ENCODE measurements at places on chromosomes 7 and 10.

GRCh38 chr7:132073920-132074589, 502.2 kb downstream of the PLXNA4 start:
- no peak for DNase-seq

DNA sequence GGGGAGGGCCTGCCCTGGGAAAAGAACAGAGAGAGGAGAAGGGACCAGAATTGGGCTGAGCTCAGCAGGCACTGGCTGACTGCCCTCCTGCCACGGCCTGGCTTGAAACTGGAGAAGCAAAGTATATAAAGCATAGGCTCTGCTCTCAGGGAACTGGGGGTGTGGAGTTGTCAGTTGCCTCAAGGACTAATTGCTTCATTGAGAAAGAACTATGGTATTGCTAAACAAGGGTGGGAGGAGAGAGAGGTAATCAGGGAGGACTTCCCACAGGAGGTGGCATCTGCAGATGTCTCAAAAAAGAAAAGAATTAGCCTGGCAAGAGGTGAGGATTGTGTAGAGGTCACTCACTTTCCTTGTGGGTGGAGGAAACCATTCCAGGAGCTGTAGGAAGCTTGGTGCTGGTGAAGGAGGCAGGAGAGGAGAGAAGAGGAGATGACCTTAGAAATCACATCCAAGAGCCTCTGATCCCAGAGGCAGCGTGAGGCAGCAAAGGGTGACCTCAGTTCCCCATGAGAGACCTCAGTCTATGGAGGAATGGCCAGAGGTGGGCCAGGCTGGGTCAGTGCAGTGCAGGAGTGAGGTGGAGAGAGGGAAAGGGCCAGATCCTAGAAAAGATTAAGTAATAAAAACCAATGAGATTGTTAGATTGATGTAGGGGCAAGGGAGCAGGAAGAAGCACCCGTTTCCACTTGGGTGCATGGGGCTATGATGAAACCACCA, 2.4 kb downstream of the PILRB start:
- no peak for DNase-seq

DNA sequence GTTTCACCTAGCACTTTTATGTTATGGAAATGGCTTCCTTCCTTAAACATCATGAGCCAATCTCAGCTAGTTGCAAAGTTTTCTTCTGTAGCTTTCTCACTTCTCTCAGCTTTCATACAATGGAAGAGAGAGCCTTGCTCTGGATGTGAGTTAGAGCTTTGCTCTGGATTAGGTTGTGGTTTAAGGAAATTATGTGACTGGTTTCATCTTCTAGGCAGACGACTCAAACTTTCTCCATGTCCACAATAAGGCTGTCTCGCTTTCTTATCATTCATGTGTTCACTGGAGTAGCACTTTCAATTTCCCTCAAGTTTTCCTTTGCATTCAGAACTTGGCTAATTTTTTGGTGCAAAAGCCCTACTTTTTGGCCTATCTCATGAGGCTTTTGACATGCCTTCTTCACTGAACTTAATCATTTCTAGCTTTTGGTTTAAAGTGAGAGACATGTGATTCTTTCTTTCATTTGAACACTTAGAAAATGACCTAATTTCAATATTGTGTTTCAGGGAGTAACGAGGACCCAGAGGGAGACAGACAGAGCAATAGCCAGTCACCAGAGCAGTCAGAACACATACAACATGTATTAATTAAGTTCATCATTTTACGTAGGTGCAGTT, 49.8 kb downstream of the CNOT4 start:
- no peak for DNase-seq

- no peak for DNase-seq
Observed at GRCh38 chr10:59216178-59216869, 39.9 kb downstream of the PHYHIPL start.

DNA sequence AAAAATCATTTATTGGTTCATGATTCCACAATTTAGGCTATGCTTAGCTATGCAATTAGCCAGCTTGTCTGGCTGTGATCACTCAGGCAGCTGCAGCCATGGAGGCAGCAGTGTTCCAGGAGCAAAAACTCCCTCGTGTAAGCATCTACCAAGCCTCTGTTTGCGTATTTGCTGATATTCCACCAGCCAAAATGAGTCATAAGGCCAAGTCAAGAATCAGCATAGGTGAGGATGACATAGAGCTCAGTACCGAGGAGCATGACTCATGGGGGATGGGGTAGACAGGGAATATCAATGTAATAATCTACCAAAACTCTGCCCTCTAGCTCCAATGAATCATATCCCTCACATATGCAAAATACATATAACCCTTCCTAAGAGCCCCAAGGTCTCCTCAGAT, 63.3 kb downstream of the IMMP2L start:
- DNase-seq = no peak

- DNase-seq = no peak
Observed at GRCh38 chr10:131907679-131908078, 6.9 kb downstream of the PPP2R2D start.

- DNase-seq = no peak
Observed at GRCh38 chr7:39911167-39911566, 38.9 kb upstream of the CDK13 start.

DNA sequence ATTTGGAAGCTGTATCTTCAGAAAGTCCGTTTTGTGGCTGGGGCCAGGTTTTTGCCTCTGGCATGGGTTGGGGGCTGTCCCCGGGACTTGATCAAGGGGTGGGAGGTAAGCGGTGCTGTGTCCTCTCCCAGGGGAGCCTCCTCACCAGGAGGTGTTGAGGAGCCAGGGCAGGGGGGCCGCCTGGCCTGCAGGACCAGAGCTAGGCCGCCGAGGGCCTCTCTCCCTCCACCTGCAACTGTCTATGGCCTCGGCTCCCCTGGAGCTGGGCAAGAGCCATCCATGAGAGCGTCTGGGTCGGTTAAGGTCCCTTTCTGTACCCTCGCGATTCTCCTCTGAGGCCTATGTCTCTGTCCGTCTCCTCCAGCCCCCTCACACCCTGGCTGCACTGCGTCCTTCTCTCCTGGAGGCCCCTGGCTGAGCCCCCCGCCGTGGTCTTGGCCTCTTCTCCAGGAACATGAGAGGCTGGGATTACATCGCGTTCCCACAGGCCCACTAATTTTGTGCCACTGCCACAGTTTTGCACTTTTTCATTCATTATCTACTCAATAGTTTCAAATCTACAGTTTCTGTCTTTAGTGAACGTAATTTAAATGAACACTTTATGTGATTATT, 20.6 kb downstream of the CALML5 start:
- no peak for DNase-seq

DNA sequence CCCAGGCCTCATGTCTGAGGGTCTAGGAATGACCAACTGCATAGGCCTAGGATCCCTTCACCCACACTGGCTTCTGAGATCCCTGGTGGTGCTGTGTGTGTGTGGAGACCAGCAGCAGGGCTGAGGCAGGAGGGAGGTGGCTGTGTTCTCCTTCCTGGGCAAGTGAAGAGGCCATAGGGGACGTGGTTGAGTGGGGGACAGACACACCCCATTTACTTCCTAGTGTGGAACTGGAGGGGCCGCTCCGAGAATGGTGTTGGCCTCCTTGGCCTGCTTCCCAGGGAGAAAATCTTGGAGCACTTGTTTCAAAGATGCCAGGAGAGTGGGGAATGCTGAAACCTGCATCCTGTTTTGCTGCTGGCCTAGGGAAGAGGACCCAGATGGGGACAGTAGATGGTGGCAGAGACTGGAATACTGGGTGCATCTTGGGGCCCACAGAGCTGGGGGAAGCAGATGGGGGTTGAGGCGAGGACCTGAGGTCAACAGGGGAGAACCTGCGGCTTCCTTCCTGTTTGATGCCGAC, 19.1 kb downstream of the UBTD1 start:
- no peak for DNase-seq

- no peak for DNase-seq
Observed at GRCh38 chr10:70729763-70730357, 55.3 kb downstream of the TBATA start.

DNA sequence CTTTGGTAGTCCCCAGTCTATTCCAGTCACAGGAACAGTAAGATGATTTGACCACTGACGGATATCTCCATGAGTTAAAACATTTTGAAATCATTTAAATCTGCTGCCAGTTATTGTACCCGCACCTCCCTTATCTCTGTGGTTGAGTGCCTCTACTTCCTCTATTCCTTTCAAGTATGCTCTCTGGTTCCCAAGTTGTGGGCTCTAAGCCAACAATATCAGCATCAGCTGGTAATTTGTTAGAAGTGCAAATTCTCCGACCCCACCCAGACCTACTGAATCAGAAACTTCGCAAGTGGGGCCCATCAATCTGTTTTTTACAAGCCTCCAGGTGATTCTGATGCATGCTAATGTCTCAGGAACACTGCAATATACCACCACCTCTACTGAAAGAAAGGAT, 235.5 kb downstream of the CCSER2 start:
- DNase-seq = no peak

DNA sequence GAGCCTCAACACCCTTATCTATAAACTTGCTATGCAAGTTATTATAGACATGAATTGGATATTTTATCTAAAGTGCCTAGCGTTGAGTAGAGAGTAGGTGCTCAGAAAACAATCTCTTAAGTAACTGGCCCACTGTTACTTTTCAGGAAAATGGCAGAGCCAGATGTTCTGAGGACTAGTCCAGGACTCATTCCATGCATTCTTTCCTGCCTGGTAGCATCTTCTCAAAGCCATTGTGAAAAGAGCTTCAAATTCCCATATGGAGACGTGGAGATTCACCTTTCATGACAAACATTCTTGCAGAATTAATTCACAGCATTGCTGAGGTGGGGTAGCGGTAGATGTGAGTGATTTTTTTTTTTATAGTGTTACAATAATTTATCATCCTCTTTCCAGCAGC, 35.9 kb upstream of the ITPRID1 start:
- DNase-seq = no peak

DNA sequence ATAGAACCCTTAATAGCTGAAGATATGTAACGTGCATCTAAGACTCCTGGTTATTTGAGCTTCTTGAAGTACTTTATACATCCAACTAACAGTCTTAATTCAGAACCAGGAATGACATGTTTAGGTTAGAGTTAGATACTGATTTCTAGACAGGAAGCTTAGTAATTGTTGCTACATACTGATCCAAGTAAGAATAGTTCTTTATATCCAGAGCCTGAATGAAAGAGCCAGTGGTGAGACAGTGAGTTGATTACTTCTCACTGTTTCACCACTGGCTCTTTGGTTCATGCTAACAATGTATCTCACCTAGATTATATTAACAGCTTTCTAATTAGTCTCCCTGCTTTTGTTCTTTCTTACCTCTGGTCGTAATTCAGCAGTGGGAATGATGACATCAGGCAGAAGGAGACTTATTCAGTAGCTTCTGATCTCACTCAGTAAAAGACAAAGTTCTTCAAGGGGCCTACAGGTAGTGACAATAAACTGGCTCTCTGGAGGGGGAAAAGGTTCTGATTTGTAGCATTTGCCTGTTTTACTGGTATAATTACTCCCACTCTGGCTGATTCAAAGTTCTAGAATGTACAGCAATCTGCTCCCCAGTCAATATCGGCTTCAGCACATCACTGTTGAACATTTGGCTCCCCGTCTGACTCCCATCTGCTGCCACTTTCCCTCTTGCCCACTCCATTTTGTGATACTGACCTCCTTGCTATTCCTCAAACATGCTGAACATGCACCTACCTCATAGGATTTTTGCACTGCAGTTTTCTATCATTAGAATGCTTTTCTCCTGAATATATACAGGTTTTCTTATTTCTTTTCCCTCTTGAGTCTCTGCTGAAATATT, 29.1 kb downstream of the MCU start:
- no peak for DNase-seq

GRCh38 chr10:104349623-104350126, 4.0 kb upstream of the CFAP58 start:
- DNase-seq = no peak

DNA sequence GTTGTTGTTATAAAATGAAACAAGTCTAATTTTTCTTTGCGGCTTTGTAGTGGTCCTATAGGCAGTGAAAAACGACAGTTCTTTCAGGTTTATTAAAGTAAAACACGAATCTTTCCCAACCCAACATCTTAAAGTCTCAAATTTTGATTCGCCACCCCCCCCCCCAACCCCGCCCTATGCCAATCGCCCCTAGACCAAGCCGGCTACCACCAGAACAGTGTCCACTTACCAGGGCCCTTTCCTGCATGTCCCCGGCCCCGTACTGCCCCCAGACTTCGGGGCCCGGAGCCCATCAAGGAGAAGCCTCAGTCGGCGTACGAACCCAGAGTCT, 335 bp upstream of the CHCHD1 start:
- DNase-seq = no peak

DNA sequence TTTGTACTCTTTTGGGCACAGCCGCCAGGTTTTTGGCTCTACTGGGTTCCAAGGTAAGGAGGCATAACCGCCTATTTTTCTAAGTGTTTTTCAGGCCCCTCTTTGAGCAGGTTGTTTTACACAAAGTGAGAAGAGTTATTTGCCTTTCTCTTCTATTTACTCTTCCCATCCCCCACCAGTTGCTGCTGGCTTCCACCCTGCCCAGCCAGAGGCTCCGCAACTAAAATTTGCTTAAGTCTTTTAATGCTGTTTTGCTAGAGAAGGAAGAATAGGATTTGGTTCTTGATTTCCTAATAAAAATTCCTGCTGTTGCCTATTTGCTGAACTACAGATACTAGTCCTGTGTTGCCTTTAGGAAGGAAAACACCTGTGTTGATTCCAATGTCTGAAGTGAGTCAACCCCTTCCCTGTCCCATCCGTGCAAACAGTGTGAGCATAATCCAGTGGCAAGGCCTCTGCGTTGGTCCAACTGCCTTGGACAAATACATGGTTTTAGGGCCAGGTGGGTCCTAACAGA, 1.9 kb downstream of the PLA2G12B start:
- no peak for DNase-seq

DNA sequence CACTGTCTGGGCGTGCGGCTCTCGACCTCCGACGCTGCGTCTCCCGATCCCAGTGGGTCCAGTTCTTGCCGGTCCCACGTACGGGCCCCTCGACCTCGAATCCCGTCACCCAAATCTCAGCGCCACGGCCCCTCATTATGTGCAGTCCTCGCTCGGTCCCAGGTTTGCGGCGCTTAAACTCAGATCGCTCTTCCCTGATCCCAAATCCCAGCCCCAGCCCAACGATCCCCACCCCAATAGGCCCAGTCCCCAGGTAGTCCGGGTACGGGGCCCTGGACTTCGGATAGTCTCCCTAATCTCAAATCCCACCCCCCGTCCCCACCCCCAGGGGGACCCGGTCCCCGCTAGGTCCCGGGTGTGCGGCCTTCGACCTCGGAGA, 666 bp downstream of the HNRNPF start:
- no peak for DNase-seq

DNA sequence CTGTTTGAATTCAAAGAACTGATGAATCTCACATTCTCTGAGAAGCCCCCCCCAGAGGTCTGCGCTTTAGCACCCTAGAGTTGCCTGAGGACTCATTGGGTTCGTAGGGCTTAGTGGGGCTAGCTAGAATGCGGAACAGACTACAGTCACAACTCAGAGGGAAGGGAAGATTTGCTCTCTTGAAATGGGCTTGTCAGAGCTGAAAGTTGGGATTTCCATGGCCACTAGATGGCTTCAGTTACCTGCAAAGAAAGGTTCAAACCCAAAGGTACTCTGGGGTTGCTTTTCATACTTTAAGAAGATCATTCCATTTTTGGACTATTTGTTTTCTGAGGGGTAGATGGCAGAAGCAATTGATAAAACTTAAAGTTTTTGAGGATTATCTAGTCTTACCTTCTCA, 205.0 kb downstream of the BBS9 start:
- DNase-seq = no peak

Measured in activated CD8-positive, alpha-beta memory T cell treated with anti-CD3 and anti-CD28 coated beads for 1 hour (primary cell).